ENCODE measurements at places on chromosomes 6 and 20. TPM values are rescaled to one million over a fixed set of nuclear protein-coding genes. Genes with fewer than 3 reads are reported as not detected.

NR2E1 gene
- not detected for total RNA-seq

DNA sequence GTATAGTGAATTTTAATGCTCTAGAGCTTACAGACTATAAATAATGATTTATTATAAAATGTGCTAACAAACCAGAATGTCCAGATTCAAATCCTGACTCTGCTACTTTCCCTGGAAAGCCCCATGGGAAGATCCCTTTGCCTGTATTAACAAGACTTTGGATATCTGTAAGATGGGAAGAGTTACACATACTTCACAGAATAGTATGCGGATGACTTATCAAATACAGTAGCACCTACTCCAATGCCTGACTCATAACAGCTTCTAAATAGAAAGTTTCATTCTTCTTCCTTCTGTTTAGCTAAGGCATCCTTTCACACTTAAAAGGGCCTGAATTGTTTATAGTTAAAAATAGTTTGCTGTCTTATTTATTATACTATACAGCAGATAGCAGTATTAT is 166.3 kb downstream of the KCNQ5 start:
- no peak for DNase-seq

DNA sequence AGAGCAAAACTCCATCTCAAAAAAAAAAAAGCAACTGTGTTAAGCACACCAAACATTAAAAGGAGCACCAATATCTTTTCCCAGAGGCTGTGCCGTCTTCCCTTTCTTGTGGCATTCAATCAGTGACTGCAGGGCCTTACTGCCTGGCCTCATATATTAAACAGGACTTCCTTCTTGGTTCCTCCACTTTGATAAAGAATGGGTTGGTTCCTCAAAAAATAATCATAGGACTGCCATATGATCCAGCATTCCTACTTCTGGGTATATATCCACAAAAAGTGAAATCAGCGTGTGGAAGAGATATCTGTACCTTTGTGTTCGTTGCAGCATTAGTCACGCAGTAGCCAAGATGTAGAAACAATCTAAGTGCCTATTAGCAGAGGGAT is 40.3 kb upstream of the GFOD1 start:
- DNase-seq, result no peak

GRCh38 chr20:24566656-24567055 is 97.2 kb downstream of the SYNDIG1 start:
- no peak for DNase-seq

GRCh38 chr6:84791233-84791632 is 26.8 kb upstream of the TBX18 start:
- DNase-seq, result no peak

TSHZ2 gene
- total RNA-seq, result 4.2 TPM

DNA sequence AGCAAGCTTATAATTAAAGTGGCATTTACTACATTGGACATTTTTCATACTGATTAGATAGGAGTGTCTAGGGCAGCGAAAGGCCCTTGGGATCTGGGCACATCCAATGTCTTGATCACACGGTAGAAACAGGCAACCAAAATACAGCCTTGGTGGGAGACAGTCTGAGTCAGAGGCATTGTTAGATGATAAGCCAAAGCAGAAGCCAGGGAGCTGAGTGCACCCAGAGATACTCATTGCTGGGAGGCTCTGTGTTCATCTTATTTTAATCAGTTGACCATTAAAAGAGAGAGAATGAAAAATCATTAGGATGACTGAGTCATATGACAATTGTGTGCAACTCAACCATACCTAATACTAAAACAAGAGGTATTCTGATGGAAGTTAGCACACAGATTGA is 109.5 kb downstream of the LCA5 start:
- DNase-seq, result no peak

- DNase-seq, result no peak
Measured at GRCh38 chr6:84667252-84668213, 96.9 kb downstream of the TBX18 start.

- no peak for DNase-seq
Measured at GRCh38 chr20:3283222-3283820, 44.3 kb upstream of the SLC4A11 start.

- DNase-seq, result no peak
Measured at GRCh38 chr6:53494076-53494475, 50.8 kb downstream of the GCLC start.

ADNP gene
- 30.3 TPM for total RNA-seq

KIF25 gene
- not detected for total RNA-seq

- DNase-seq, result no peak
Measured at GRCh38 chr6:105740946-105741645, 338.2 kb upstream of the PREP start.

- no peak for DNase-seq
Measured at GRCh38 chr6:24149836-24150235, 23.8 kb downstream of the NRSN1 start.

DNA sequence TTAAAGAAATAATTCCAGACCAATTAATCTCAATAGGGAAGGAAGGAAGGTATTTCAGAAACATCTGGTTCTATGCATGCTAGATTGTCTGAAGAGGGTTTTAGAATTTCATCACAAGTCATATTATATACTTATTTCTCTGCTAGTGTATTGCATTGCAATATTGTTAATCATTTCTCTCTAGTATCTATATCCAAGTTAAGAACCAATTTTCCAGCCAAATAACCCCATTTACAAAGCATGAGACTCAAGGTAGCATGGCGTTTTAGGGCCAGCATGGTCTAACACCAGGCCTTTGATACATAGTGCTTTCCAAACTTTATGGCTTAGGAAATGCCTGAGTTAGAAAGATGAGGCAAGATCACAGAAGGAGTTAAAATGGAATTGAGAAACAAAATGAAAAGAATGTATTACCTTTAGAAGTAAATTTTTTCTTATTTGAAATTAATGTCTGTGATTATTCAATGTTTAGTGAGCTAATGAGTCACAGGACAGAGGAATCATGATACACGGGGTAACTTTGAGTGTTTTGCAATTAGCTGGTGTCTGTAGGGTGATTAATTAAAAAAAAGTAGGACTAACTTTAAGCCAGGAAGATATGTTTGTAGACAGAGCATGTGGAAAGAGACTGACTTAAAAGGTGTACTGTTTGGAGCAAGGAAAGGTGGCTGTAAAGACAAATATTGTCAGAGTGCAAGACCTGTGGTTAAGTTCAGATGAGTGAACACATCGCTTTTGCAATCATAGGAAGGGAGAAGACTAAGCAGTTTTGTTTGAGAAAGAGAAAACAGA is 1006.2 kb upstream of the CITED2 start:
- no peak for DNase-seq

- no peak for DNase-seq
Measured at GRCh38 chr6:139296927-139297326, 5.1 kb upstream of the TXLNB start.

C6orf141 gene
- total RNA-seq, result not detected

LY6G5C gene
- total RNA-seq, result 1.5 TPM

- peak; percentile 80 for DNase-seq
Measured at GRCh38 chr6:39791850-39792539, at the start of gene DAAM2. Gene DAAM2 (plus strand): TSS chr6:39792376. CDS start chr6:39856303, 63,927 bp downstream.

SH3BGRL2 gene
- total RNA-seq, result 7.9 TPM

- DNase-seq, result peak; percentile 90
Measured at GRCh38 chr20:35994994-35995453, 26.6 kb downstream of the CNBD2 start.

GRCh38 chr20:47429409-47429808 is 72.3 kb upstream of the NCOA3 start:
- no peak for DNase-seq

All from Right ventricle myocardium inferior (tissue), 1 donor.